ENCODE measurements at places on chromosomes 2 and 18.

- DNase-seq, result no peak
Observed at GRCh38 chr18:50249576-50249975, 16.7 kb downstream of the CFAP53 start.

DNA sequence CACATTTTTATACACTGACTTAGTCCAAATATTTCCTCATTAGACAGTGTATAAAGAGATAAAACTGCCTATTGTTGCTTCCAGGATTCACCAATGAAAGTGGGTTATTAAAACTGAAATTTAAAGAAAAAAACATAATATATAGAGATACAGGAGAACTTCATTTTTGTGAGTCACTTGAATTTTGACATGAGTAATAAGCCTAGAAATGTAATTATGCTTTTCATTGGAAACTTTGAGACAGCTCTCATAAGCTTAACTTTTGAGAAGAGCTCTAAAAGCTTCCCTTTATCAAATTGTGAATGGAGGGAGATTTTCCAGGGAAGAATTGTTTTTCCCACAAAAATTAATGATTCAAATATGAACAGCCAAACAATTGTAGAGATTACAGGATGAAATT, 14.1 kb downstream of the DYNC2LI1 start:
- no peak for DNase-seq

DNA sequence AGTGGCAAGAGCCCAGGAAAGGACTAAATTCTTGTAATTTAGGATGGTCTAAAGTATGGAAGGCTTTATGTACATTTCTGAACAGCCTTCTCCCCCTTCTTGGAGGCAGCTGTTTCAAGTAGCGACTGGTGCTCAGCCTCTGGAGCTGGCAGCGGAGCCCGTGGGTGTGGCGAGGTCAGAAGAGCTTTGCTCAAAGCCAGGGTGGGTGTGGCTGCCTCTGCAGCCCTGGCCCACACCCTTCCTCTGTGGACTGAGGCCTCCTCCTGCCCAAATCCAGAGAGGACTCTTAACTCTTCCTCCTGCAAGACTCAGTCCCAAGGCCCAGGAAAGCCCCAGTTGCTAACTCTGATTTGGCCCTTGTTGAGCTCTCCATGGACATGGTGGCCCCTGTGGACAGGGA, 202.1 kb upstream of the REV1 start:
- peak; percentile 31 for DNase-seq

GRCh38 chr18:46161703-46162396, 57.7 kb downstream of the HAUS1 start:
- no peak for DNase-seq

DNA sequence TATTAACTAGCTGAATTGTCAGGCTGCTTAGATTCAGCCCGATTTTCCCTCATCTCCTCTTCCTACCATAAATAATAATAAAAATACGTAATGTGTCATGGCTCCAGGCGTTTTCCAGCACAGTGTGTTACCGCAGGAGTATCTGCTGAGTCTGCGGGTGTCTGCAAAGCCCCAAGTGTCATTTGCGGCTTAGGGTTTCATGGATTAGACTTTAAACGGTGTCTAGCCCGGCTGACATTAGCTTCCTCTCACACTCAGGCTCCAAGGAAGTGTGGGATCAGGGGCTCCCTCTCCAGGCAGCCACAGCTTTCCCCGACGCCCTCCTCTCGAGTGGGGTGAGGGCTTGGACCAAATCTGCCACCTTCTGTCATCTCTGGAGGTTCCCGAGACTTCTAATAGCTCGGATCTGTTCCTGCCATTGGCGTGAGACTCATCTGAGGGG, 14.1 kb upstream of the HOXD1 start:
- DNase-seq, result no peak

- no peak for DNase-seq
Observed at GRCh38 chr2:197799068-197799467, 5.3 kb upstream of the PLCL1 start.

DNA sequence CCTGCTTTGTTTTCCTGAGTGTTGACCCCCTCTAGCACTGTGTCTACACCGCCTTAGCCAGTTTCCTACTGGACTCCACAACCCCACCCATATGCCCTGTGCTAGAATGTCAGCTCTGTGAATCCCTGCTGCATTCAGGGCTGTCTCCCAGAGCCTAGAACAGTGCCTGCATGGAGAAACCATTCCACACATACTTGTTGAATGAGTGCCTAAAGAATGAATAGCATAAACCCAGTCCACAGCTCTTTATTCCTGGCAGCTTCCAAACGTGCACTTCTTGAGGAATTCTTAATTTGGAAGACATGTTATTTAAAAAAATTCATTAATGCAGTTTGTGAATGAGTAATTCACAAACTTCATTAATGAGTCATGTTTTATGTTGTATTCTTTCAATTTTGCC, 6.5 kb upstream of the NAPG start:
- no peak for DNase-seq

DNA sequence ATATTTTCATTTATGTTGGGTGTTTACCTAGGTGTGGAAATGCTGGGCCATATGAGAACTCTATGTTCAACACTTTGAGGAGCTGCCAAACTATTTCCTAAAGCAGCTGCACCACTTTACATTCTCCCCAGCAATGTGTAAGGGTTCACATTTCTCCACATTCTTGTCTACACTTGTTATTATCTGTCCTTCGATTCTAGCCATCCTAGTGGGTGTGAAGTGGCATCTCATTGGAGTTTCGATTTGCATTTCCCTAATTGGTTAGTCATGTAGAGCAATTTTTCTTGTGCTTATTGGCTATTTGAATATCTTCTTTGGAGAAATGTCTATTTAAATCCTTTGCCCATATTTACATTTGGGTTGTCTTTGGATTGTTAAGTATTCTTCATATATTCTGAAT, 21.9 kb downstream of the RNF144A start:
- no peak for DNase-seq

DNA sequence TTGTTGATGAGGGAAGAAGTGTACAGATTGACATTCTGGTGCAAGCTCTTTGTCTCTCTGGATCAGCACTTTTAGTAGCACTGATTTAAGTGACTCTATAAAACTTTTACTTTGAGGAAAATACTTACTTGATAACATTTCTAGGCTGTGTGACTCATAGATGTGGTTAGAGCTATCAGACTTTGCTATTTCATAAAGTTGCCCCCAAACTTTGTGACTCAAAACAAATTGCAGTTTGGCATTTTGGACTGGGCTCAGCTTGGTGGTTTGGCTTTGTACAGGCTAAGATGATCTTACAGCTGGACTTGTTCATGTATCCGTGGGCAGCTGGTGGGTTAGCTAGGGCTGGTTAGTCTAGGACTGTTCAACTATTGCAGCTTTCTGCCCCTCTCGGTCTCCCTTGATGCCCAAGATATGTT, 42.1 kb upstream of the GLS start:
- peak; percentile 73 for DNase-seq

GRCh38 chr2:48445091-48445725, 84.7 kb upstream of the STON1 start:
- no peak for DNase-seq

- DNase-seq, result peak; percentile 51
Observed at GRCh38 chr2:222364285-222364895, 60.0 kb upstream of the SGPP2 start.

GRCh38 chr18:34880882-34881834, 160.1 kb upstream of the MAPRE2 start:
- peak; percentile 54 for DNase-seq

DNA sequence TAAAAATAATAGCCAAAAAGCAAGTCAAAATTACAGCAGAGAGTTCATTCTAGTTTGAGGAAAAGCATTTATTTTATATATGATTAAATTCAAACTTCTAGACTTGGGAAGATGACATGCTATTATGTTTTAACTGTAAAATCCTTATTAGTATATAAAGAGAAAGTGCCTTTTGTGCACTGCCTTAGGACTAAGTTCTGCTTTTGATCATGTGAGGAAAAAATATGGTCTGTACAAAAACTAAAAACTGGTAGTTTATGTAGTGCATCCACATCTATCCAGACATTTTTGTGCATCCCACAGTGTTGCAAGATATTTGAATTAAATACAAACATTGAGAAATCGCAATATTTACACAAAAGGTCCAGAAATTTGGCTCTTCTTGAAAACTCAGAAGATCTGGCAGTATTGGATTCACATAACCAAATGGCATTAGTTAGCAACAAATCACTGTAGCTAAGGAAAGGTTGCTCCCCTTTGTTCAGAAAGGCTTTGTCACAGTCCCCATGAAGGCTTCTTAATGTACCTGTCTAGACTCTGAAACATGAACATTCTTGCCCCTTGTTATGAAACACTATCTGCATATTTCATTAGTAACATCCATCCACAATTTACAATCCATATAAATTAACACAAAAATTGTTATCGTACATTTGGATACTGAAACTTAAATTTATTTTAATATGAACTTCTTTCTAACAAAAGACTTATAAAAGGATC, 2.2 kb downstream of the MMADHC start:
- peak; percentile 65 for DNase-seq

DNA sequence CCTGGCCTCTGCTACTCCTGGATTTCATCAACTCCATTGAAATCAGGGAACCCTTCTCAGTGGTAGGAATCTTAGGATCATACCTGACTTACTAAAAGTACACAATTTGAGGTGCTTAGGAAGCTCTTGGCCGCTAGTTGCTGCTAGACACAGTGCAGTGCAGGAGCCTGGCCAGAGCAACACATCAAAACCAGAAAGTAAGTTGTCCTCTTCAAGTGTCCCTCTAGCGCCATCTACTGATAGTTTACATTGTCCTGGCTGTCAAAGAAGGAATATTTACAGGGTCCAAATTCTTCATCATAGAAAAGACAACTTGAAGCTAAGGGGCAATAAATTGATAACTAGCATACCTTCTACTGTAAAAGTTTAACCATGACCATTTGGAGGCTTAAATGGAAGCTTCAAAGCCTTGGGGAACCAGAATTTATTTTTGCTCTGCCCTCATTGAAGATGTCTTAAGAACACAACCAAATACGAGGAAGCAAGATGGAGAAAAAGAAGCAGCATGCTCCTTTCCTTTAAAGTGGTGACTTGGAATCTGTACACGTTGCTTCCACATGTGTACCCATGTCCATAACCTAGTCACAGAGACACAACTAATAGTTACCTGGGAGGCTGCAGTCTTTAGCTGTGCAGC, 889.1 kb upstream of the GCFC2 start:
- peak; percentile 54 for DNase-seq

GRCh38 chr18:75351409-75351808, 76.1 kb downstream of the SMIM21 start:
- DNase-seq, result no peak

GRCh38 chr2:96344011-96344410, 8.4 kb downstream of the NCAPH start:
- DNase-seq, result no peak

DNA sequence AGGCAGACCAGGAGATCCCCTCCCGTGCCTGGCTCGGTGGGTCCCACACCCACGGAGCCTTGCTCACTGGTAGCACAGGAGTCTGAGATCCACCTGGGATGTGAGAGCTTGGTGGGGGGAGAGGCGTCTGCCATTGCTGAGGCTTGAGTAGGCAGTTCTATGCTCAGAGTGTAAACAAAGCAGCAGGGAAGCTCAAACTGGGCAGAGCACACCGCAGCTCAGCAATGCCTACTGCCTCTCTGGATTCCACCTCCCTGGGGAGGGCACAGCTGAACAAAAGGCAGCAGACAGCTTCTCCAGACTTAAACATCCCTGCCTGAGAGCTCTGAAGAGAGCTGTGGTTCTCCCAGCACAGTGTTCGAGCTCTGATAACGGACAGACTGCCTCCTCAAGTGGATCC, 85.1 kb downstream of the UGP2 start:
- no peak for DNase-seq

GRCh38 chr2:55965966-55966365, 42.4 kb upstream of the EFEMP1 start:
- DNase-seq, result no peak

DNA sequence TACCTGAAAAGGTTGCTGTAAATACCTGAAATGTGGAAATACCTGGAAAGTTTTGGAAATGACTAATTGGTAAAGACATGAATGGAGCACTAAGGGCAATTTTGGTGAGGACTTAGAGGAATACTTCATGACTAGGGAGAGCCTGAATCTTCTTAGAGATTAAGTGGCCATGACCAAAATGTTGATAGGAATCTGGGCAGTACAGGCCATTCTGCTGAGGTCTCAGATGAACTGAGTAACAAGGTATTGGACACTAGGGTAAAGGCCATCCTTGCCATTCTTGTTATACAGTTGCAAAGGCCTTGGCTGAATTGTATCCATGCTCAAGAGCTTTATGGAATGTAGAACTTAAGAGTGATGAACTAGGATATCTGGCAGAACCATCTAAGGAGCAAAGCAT, 742.9 kb upstream of the RAB6C start:
- no peak for DNase-seq

DNA sequence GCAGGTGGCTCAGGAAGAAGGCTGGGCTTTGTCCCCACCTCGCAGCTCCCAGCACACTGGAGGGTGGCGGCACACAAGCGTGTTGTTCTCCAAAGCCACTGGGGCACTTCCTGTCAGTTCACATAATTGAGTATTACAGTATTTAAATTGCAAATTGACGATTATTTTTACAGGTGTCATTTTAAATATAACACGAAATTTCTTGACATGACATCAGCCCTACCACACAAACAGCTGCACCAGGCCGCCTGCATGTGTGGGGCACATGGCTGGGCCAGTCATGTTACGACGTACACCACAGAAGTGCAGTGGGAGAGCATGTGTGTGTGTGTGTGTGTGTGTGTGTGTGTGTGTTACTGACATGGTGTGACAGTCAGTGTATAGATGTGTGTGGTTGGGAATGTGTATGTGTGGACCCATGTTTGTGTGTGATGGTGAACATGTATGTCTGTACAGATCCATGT, 155.6 kb downstream of the TTC32 start:
- DNase-seq, result no peak

DNA sequence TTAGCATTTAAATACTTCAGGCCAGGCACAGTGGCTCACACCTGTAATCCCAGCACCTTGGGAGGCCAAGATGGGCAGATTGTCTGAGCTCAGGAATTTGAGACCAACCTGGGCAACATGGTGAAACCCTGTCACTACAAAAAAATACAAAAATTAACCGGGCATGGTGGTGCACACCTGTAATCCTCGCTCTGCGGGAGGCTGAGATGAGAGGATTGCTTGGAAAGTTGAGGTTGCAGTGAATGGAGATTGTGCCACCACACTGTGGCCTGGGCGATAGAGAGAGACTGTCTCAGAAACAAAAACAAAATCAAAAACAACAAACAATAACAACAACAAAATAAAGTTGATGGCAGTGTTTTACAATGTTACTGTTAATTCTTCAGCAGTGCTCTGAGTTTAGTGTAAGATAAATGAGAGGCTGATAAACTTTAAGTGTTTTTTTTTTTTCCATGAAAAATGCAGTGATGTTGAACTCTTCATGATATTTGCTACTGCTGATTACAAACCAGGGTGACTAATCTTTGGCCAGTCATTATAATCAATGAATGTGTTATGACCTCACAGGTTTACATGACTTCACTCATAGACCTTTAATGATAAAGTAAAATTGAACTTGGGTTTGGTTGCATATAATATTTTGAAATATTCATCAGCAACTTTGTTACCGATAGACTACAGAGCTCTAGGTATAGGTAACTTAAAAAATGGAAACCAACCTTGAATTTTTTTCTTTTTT, 2.5 kb downstream of the ITGAV start:
- no peak for DNase-seq

- no peak for DNase-seq
Observed at GRCh38 chr2:136215908-136216472, 98.0 kb upstream of the CXCR4 start.

- DNase-seq, result no peak
Observed at GRCh38 chr2:54271843-54272627, 16.0 kb upstream of the TSPYL6 start.

- no peak for DNase-seq
Observed at GRCh38 chr18:50401888-50402287, 27.0 kb downstream of the SKA1 start.
